Osteocyte (in vitro differentiated cells): ENCODE measurements at places on chromosomes 7 and 10. TPM values are rescaled to one million over a fixed set of nuclear protein-coding genes. Genes with fewer than 3 reads are reported as not detected.

- peak overlapping the region; percentile 85 for H3K27ac ChIP-seq
- peak overlapping the region; percentile 60 for H3K4me3 ChIP-seq
- DNase-seq = no peak
- H3K36me3 ChIP-seq = no peaks in the 10 kb centered on the region
- peaks cover 35% of the 10 kb centered on the region for H3K4me1 ChIP-seq
Observed at GRCh38 chr10:124222318-124222987, 129.1 kb upstream of the CHST15 start.

GRCh38 chr10:70683601-70683934, 11.3 kb downstream of the ADAMTS14 start:
- no peaks in the 10 kb centered on the region for H3K36me3 ChIP-seq
- H3K27ac ChIP-seq = no peak overlapping the region
- DNase-seq = no peak
- no peaks in the 10 kb centered on the region for H3K27me3 ChIP-seq
- peaks cover 25% of the 10 kb centered on the region for H3K4me1 ChIP-seq

DNA sequence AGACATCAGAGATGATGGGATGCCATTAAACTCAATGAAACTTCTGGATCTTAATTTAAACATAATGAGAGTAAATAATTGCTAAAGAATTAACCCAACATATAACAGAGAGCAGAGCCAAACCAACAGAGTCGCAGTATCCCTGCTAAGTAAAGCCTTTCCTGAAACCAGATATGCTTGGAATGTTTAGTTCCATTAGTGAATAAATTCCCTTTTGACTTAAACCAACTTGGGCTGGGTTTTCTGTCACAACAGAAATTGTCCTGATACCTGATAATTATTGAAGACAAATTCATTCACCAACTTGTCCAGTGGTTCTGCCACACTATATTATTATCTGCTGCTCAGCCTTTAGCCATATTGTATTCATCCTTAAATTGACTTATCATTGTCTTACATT, 286.7 kb downstream of the FZD1 start:
- peaks cover 5% of the 10 kb centered on the region for H3K4me1 ChIP-seq
- H3K27me3 ChIP-seq = peaks cover 15% of the 10 kb centered on the region
- H3K36me3 ChIP-seq = no peaks in the 10 kb centered on the region
- no peak for DNase-seq
- H3K4me3 ChIP-seq = no peak overlapping the region

GRCh38 chr7:56605146-56605545, 488.9 kb upstream of the NUPR2 start:
- no peak overlapping the region for H3K27ac ChIP-seq
- H3K4me1 ChIP-seq = no peaks in the 10 kb centered on the region
- no peak for DNase-seq
- no peak overlapping the region for H3K4me3 ChIP-seq
- H3K36me3 ChIP-seq = peaks cover 3% of the 10 kb centered on the region

DNA sequence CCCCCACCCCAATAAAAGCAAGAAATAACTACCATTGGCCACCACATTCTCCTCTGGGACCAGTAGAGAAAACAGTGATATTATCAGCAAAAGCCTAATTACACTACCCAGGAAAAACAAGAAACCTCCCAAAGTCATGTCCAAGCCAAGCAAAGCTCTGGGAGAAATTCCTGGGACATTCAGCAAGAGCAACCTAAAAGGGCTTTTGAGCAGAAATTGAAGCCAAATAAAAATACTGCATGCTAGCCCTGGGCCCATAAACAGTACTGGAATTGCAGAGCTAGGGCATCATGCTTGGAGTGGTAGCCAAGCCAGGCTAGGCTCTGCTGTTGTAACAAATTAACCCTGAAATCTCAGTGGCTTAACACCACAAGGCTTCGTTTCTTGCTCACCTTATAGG, 347.9 kb downstream of the LRMDA start:
- no peak overlapping the region for H3K4me3 ChIP-seq
- H3K27me3 ChIP-seq = peaks cover 47% of the 10 kb centered on the region
- H3K27ac ChIP-seq = no peak overlapping the region
- no peaks in the 10 kb centered on the region for H3K36me3 ChIP-seq
- H3K4me1 ChIP-seq = no peaks in the 10 kb centered on the region

- peaks cover 64% of the 10 kb centered on the region for H3K4me1 ChIP-seq
- H3K4me3 ChIP-seq = no peak overlapping the region
- H3K27ac ChIP-seq = peak overlapping the region; percentile 98
- peaks cover 40% of the 10 kb centered on the region for H3K36me3 ChIP-seq
- no peaks in the 10 kb centered on the region for H3K27me3 ChIP-seq
- DNase-seq = no peak
Observed at GRCh38 chr10:79397575-79398303, 47.7 kb downstream of the ZCCHC24 start.

GRCh38 chr7:142753366-142753765, 4.1 kb downstream of the PRSS1 start:
- no peak overlapping the region for H3K27ac ChIP-seq
- H3K4me1 ChIP-seq = no peaks in the 10 kb centered on the region
- H3K36me3 ChIP-seq = no peaks in the 10 kb centered on the region
- DNase-seq = no peak
- no peak overlapping the region for H3K4me3 ChIP-seq
- peaks cover 2% of the 10 kb centered on the region for H3K27me3 ChIP-seq

Gene SCIN
- total RNA-seq = 1.6 and 2.5 TPM in 2 replicates

Gene NYAP1
- 0.89 and 0.99 TPM in 2 replicates for total RNA-seq

Gene CDHR1
- total RNA-seq = 0.24 TPM in 1 of 2 replicates, not detected in the other

Gene CH25H
- not detected in 2 replicates for total RNA-seq
